ENCODE measurements at places on chromosomes 11 and 22. TPM values are rescaled to one million over a fixed set of nuclear protein-coding genes. Genes with fewer than 3 reads are reported as not detected.

OR8D1 gene
- not detected for polyA plus RNA-seq

C11orf97 gene
- not detected for polyA plus RNA-seq

PHF5A gene
- 43.1 TPM for polyA plus RNA-seq

OR8G1 gene
- not detected for polyA plus RNA-seq

OR51E2 gene
- not detected for polyA plus RNA-seq

PRMT3 gene
- 5.3 TPM for polyA plus RNA-seq

KCNJ5 gene
- 0.31 TPM for polyA plus RNA-seq

GRK3 gene
- polyA plus RNA-seq, result 0.23 TPM

RASL10A gene
- polyA plus RNA-seq, result not detected

IL10RA gene
- 1.7 TPM for polyA plus RNA-seq

ACR gene
- not detected for polyA plus RNA-seq

RGL4 gene
- 0.59 TPM for polyA plus RNA-seq

PGR gene
- polyA plus RNA-seq, result 3.1 TPM

TTLL12 gene
- 13.6 TPM for polyA plus RNA-seq

UPK3A gene
- polyA plus RNA-seq, result not detected

NRGN gene
- 15.4 TPM for polyA plus RNA-seq

BTBD18 gene
- polyA plus RNA-seq, result 0.05 TPM

OR6M1 gene
- polyA plus RNA-seq, result not detected

SHANK3 gene
- polyA plus RNA-seq, result 0.63 TPM

GNAZ gene
- polyA plus RNA-seq, result 1.4 TPM

P4HA3 gene
- polyA plus RNA-seq, result 0.75 TPM

ANKK1 gene
- polyA plus RNA-seq, result 0.26 TPM

HBD gene
- polyA plus RNA-seq, result not detected

GRIA4 gene
- polyA plus RNA-seq, result 0.38 TPM

TREH gene
- polyA plus RNA-seq, result 2.5 TPM

CKAP5 gene
- 12.0 TPM for polyA plus RNA-seq

ZP1 gene
- not detected for polyA plus RNA-seq

BDNF gene
- 1.1 TPM for polyA plus RNA-seq

FCHSD2 gene
- 39.9 TPM for polyA plus RNA-seq

FOSL1 gene
- 6.4 TPM for polyA plus RNA-seq

FOXR1 gene
- not detected for polyA plus RNA-seq

TRIM48 gene
- not detected for polyA plus RNA-seq

LRRC56 gene
- 1.5 TPM for polyA plus RNA-seq

NXPE2 gene
- polyA plus RNA-seq, result not detected

SLC22A9 gene
- not detected for polyA plus RNA-seq

All from aorta (tissue), 5 donors.